ENCODE measurements at places on chromosomes 13 and 19.

DNA sequence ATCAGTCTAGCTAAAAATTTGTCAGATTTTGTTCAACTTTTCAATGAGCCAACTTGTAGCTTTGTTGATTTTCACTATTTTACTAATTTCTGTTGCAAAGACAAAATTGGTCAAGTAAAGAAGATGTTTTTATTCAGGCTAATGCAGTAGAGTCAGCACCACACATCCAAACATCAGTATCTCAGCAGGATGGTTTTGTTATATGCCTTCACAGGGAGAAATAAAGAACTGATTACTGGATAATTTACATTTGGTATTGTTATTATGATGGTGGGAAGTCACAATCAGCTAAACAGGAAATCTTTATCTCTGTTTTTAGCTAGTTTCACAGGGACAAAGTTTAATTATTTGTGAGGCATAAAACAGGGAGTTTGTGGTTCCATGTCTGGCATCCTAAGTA is 713.4 kb downstream of the SLITRK5 start:
- no peak for DNase-seq

DNA sequence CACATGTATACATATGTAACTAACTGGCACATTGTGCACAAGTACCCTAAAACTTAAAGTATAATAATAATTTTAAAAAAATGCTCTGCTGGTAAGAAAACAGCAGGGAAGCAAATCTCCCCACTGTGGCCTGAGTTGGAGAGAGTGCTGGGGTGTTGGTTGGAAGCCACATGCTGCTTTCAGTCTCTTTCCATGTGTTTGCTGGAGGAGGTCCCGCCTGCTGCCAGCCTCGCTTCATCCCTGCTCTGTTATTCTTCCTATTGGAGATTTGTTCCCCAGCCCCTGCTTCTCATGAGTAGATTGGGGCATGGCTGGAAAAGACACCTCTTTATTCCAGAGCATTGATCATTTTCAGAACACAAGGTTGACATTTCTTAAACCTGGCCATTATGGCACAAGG is 230.5 kb downstream of the FGF9 start:
- DNase-seq: no peak

- DNase-seq: no peak
Measured at GRCh38 chr13:51019026-51019425, 92.0 kb downstream of the C13orf42 start.

GRCh38 chr13:23707674-23708073 is 137.5 kb downstream of the TNFRSF19 start:
- DNase-seq: no peak

- no peak for DNase-seq
Measured at GRCh38 chr13:47008318-47008717, 111.5 kb upstream of the HTR2A start.

GRCh38 chr19:34232566-34233481 is 21.5 kb upstream of the GARRE1 start:
- DNase-seq: no peak

DNA sequence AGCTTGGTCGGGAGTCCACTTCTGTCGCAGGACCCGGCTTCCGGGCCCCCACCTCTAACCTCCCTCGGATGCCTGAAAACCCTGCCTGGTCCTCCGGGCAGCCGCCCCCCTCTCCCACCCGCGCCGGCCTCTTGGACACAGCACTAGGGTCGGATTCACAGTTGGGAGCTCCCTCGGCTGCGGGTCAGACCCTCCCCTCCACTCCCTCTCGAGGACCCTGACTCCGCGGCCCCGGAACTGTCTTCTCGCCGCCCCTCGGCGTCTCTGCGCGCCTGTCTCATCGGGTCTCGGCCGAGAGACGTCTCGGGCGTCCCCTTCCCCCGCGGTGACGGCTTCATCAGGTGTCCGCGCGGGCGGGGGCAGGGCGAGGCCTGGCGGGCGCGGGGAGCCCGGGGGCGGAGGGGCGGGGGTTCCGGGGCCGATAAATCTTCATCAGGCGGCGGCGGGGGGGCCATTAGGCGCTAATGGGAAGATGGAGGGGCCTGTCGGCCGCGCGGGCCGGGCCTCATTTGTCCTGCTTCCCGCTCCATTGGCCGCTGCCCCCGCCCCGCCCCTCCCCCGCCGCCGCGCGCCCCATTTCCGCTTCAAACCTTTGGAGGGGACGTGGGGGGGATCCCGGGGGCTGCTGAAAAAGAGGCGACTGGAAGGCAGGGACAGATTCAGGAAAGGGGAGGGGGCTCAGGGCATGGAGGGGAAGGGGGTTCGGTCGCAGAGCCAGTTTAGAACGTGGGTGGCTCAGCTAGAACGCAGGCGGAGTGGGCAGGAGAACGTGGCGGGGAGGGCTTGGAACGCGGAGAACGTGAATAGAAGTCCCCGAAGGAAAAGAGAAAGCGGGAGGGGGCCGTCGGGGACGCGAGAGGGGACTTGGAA is 11.8 kb upstream of the ERFL start:
- DNase-seq: no peak

DNA sequence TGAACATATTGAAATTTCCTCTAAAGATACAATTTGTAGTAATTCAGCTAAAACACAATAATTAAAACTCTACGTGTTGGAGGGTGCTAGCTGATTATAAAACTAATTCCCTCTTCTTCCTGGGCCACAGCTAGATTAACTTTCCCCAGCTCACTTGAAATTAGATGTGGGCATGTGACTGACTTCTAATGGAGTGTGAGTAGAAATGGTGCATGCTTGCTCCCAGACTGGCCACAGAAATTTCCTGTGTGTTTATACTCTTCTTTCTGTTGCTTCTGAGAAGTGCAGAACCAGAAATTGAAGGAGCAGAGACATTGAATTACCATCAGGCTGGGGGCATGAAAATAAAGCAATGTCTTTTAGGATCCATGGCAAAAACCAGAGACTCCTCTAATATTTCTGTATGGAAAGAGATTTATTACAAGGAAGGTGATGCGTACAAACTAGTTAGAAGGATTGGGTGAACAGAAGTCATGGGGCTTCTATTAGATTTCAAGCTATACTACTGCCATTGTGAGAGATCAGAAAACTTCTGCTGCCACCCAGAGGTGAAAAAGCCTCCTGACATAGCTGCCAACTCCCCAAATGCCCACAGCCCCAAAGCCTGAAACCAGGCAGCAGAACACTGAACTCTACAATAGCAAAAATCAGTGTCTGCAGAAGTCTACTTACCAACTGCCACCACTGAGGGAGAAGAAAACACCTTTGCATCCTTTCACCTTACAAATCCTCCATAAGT is 379.2 kb upstream of the MIR17HG start:
- DNase-seq: peak; percentile 16

DNA sequence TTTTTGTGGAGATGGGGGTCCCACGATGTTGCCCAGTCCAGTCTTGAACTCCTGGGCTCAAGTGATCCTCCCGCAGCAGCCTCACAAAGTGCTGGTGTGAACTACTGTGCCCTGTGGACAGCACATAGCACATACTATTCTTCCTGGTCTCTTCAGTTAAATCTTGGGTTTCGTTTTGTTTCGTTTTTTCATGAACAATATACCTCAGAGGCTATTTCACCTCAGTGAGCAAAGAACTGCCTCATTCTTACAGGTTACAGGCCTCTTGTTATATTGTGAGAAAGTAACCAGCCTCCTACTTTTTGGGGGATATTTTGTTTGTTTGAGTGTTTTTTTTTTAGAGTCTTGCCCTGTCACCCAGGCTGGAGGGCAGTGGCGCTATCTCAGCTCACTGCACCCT is 1.3 kb upstream of the C3 start:
- DNase-seq: no peak

DNA sequence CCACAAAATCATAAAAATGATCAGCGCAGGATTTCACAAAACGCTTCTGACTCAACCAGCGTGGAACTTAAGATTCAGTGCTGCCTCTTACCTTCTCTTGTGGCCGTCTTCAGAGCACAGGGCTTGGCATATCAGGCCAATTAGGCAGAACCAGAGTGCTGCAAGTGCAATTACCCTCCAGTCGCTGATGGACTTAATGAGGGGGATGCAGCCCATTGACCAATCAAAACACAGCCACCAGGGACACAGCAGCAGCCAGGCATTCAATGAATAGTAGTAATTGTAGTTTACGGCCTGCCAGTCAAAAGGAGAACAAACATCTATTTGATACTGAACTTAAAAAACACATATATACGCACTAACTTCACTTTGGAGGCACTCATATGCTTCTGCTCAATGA is 38.2 kb downstream of the TMTC4 start:
- DNase-seq: no peak

DNA sequence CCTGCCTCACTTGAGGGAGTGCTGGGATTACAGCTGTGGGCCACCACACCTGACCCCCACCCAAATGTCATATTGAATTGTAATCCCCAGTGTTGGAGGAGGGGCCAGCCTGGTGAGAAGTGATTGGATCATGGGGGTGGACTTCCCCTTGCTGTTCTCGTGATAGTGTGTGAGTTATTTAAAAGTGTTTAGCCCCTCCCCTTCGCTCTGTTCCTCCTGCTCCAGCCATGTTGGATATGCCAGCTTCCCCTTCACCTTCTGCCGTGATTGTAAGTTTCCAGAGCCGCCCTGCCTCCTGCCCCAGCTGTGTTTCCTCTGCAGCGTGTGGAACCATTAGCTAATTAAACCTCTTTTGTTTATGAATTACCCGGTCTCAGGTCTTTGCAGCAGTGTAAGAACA is 13.7 kb downstream of the CHAMP1 start:
- no peak for DNase-seq

DNA sequence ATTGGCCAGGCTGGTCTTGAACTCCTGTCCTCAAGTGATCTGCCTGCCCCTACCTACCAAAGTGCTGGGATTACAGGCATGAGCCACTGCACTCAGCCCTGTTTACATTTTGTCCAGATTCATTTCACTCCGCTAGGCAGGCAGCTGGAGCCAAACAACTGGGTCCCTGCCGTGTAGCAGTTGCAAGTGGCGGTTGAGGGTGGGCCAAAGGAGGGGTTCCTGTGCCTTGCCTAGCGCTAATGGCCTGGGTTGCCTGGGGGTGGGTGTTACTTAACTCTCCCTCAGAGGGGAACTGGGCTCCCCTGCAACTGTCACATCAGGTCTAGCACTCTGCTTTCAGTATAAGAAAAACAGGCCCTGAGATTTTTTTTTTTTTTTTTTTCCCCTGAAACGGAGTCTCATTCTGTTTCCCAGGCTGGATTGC is 7.4 kb downstream of the ACP5 start:
- peak; percentile 84 for DNase-seq

DNA sequence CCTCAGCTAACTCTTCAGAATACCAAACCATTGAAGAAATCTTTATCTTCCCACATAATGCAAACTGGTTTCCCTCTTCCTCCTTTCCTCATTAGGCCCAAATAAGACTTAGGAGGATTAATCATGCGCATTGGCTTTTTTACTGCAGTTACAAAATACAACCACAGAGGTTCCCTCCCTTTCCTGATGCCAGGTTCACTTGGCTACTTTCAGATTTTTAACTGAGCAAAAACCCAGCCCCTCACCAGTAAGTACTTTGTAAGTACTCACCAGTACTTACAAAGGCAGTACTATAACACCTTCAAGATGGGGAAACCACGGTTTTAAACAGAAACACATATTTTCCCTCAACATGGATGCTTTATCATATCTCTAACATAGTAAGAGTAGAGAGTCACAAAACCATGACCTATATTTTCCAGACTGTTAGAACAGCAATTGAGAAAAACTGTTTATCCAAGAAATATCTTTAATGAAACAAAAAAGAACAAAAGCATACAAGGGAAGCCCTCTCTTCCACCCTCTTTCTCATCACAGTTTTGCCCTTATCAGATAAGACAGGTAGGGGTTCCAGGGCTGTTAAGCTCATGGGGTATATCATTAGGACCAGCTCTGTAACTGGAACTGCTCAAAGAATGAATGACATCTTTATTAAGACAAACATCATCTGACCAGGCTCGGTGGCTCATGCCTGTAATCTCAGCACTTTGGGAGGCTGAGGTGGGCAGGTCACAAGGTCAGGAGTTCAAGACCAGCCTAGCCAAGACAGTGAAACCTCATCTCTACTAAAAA is 12.7 kb downstream of the FOXO1 start:
- DNase-seq: no peak

- no peak for DNase-seq
Measured at GRCh38 chr19:2666344-2666994, 36.0 kb downstream of the GNG7 start.

DNA sequence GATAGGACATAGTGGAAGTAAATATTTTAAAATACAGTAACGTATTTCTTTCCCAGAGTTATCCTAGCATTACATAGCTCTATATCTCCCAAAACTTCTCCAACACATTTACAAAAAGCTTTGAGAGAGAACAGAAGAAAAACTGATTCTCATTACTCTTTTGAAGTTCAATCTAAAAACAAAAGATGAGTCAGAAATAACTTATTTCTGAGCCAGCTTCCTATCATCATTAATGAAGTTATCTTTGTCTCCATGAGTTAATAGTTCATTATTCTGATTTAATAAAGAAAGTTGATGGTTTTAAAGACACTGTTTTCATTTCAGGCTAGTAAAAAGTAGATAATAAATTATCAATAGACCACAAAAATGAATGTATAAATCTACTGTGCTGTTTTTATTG is 446.7 kb upstream of the SPRY2 start:
- no peak for DNase-seq

- DNase-seq: no peak
Measured at GRCh38 chr13:111858571-111858970, 208.4 kb upstream of the SOX1 start.

DNA sequence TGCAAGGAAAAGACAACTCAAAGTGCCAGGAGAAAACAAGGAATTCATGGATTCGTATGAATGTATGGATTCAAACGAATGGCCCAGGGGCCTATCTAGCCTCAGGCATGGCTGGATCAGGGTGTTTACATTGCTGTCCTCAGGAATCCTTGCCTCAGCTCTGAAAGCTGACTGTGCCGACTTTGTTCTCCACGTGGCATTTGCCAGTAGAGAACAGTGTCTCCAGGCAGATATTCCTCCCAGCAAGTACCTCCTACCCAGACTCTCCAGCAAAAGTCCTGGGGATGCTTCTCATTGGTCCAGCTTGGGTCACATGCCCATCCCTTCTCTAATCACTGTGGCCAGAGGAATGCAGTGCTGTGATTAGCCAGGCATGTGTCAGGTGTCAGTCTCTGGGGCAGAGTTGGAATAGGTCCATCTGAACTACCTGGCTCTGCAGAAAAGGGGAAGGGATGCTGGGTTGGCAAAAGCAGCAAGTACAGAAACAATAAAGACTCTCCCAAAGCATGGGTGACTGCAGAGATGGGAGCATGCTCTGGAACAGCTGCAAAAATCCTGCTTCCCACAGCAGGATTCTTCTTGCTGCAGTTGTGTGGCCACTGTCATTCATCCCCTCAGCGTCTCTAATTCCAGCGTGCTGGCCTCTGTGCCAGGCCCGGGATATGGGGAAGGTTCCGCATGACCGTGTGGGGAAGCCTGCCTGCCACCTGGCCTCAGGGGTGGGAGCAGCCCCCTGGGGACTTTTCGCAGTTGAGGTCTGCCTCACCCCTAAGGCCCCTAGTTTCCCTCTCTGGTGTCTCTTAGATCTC is 30.0 kb downstream of the CCNE1 start:
- DNase-seq: no peak

DNA sequence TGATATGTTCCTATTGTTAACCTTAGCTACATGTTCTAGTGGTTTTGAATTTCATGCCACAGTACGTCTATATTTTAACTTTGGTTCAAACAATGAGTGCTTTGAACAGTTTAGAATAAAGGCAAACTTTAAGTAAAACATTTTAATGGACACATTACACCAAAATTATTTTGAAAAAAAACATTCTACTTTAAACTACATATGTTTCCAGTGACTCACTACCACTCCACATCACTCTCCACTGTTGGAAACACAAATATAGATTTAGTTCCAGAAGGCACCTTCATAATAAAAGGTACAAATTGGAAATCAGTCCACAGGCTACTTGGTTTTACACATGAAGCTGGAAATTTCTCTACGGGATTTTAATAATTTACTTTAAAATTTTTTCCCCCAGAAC is 373.5 kb downstream of the MYO16 start:
- DNase-seq: no peak

- DNase-seq: no peak
Measured at GRCh38 chr13:71274923-71275608, 591.9 kb downstream of the DACH1 start.

Measured in NCI-H2171 treated with DMSO at 0.1 percent for 48 hours (cell line).